ENCODE measurements at places on chromosomes 1 and 21.

DNA sequence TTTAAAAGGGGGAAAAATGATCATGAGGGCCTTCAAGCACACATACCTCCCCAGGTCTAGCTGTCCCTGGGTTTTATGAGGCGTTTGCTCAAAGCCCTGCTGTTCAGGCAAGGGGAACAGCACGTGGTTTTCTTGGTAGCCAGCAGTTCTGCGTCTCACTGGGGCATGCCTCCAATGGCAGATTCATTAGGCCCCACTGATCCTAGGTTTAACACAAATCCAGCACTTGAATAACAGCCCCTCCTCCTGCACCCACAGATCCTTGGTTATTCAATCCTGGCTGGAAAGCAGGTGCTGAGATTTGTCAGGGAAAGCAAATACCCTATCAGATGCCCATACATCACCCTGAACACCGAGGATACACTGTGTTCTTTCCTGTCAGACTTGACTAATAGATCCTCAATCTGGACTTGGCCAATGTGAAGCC is 106.4 kb downstream of the ZC3H11B start:
- DNase-seq = no peak

DNA sequence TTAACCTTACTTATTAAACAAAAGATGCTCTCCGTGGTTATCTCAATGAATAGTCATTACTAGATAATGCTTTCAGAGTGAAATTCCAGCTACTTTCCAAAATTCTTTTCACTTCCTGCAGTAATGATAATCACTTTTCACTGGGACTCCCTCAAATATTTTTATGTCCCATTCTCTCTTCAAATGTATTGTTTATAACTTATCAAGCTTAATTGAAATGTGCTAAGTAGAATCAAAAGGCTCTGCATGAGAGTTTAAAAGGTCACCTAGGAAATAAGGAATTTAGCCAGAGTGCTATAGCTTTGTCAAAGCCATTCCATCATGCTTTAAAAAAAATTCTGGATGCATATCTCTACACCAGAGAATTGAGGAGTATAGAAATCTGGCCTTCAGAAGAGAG is 106.4 kb downstream of the ODF2L start:
- DNase-seq = no peak

DNA sequence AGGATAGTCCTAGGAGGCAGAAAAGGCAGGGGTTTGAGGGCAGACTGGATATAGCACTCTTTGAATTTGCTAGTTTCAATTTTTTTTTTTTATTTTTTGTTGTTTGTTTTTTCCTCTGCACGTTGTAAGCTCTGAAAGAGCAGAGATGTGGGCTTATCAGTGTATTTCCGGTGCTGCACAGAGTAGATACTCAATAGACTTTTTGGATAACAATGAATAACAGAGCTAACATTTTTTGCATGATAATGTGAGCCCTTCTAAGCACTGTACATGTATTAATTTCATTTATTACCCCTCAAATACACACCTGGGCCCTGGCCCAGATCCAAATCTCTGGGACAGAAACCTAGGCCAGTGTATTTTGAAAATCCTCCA is 17.1 kb upstream of the PARP1 start:
- DNase-seq = no peak

GRCh38 chr1:22457345-22457744 is 5.7 kb downstream of the ZBTB40 start:
- no peak for DNase-seq

DNA sequence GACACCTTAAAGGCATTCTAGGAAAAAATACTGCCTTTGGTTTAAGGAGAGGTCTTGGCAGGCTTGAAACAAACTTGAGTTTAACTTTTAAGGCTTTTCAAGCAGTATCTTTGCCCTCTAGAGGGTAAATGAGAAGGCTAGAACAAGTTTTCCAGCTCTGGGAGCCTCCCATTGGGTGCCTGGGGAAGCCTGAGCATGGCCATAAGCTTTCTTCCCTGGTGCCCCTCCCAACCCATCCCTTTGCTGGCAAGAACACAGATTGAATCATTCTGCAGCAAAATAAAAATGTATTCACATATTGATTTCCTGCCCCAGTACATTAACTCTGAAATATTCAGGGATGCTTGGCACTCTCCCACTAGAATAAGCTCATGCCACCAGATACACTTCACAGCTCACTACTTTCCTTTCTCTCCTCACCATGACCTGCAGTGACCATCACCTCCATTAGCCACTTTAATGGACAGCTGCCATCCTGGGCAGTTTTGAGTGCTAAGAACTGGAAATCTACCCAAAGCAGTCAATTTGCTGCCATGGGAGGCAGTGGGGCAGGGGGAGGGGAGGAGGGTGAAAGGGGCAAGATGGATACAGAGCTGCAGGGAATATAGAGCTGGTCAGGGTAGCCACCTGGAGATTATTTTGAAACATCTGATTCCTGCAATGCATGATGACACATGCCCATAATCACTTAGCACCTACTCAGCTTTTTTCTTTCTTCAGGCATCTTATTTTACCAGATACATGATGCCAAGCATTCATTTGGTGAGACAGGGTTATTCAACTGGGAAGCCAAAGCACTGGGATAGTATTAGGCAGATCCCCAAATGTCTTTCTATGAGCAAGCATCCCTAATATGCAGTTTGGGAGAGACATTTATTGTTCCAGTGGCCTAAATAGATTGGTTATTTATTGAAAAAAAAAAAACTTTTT is 140.6 kb downstream of the SYT2 start:
- no peak for DNase-seq

DNA sequence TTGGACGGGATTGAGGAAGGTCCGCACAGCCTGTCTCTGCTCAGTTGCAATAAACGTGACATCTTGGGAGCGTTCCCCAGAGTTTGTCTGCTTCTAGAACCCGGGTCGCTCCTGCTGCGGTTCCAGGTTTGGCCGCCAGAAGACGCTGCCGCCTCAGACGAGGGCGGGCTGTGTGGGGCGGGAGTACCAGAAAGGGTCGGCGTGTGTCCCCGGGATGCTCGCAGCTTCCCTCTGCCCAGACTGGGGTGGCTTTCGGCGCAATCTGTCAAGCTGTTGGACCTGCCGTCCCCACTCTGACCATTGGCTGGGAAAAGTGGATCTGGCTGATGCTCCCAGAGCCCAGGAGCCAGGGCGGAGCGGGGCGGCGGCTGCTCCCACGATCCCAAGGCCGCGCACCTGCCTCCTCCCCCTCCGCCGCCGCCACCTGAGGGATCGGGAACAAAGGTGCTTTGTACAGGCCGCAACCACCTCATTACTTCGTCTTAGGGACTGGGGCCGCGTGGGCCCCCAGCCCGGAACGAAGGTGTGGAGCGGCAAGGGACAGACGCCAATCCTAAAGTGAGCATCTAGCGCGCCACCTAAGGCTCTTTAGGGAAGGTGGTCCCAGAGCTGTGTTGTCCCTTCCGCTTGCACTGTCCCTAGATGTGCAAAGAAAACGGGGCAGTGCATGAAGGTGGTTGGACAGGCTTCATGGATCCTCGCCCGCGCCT is 683 bp upstream of the EFNA4 start:
- DNase-seq = peak; percentile 47

DNA sequence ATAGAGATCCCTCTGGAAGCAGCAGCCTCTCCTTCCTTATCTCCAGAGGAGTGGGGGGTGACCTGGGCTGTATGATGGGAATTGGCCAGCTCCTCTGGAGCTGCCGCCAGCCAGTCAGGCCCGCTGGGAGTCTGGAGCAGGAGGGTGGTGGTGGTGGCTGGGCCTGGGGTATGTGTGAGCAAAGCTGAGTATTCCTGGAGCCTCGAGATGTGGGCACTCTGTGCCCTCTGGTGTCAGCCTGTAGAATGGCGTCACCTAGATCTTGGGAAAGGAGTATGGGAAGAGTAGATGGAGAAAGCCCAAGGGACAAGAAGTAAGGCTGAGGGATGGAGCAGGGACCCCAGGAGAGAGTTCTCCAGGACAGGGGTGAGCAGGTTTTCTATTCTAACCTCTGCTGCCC is 16.0 kb downstream of the VANGL2 start:
- peak; percentile 28 for DNase-seq

DNA sequence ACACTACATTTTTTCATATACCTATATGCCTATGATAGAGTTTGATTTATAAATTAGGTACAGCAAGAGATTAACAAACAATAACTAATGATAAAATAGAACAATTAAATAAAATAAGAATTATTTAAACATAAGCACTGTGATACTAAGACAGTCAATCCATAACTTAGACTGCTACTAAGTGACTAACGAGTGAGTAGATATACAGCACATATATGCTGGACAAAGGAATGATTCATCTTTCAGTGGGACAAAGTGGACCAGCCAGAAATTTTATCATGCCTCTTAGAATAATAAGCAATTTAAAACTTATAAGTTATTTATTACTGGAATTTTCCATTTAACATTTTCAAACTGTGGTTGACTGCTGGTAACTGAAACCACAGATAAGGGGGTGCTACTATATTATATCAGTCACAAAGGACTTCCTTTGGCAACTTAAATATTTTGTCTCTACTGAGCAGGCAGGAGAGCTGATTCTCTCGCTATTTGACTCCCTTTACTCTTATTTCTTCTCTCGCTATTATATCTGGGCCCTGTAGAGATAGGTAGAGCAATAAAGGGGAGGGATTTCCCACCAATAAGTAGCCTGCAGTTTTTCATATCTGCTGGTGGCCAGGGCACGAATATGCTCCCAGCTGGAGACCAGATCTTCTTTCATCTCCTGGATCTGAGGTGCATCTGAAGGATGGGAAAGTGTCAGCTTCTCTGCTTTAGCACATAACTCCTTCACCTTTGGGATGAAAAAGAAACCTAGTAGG is 10.8 kb downstream of the SPTA1 start:
- DNase-seq = no peak

DNA sequence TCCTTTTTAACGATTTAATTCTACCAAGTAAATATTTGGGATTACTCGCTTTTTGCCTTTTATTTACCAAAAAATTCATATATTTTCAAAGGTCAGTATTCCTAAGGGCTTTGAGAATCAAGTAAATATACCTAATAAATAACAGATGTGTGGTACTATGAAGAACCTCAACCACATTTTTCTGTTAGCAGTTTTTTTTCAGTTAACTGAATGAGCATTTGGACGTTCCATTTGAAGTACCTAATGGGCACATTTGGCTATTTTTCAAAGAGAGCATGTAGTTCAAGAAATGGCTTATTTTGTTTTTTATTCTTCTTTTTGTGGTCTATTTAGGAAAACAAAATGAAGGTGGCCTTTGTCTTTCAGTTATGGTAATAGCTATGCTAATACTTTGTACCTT is 253.0 kb downstream of the GPR52 start:
- no peak for DNase-seq

DNA sequence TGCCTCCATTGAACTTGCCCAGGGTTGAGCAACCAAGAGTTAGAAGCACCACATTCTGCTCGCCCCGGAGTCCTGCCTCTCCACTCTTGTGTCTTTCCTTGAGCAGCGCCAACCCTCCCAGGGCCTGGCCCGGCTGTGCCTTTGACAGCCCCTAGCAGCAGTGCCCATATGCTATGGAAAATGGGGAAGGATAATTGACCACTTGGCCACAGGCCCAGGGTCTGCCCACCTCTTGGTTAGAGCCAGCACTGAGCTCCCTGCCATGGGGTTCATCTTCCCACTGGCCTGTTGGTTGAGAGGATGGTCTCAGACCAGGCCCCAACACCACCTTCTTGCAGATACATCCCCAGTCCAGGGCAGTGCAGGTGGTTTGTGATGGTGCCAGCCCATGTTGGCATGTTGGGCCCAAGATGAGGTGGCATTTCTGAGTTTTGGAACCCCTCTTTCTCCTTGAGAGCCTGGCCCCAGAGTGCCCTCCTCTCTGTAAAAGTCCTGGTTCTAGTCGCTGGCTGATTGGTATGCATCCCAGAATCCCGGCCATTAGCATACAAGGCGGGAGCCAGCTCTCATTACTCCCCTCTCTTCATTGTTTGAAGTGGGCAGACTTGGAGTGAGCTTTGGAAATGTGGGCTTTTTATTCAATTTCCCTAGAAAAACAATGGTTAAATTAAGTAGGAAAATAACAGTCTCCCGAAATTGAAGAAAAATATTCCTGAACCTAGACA is 7.6 kb downstream of the ARHGEF10L start:
- no peak for DNase-seq

DNA sequence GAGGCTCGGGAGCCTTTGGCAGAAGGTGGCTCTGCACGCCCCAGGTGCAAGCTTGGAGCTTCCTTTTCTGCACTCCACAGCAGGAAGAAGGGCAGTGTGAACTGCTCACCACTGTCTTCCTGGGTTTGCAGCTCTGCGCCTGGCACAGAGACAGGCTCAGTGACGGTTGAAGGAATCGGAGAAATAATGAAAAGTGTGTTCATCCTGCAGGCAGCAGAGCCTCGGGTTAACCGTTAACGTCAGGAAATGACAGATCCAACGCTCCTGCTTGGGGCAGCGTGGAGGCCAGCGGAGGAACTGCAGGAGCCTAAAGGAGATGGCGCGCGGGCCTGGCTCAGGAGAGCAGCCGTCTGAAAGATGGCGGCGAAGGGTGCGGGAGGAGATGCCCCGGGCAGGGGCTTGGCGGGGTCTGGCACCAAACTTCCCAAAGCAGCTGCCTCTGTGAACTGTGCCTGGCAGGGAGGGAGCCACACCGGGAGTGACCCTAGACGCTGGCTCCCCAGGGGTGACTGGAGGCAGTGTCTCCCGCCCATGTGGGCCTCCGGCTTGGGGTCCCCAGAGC is 10.9 kb upstream of the SAMD11 start:
- DNase-seq = no peak

DNA sequence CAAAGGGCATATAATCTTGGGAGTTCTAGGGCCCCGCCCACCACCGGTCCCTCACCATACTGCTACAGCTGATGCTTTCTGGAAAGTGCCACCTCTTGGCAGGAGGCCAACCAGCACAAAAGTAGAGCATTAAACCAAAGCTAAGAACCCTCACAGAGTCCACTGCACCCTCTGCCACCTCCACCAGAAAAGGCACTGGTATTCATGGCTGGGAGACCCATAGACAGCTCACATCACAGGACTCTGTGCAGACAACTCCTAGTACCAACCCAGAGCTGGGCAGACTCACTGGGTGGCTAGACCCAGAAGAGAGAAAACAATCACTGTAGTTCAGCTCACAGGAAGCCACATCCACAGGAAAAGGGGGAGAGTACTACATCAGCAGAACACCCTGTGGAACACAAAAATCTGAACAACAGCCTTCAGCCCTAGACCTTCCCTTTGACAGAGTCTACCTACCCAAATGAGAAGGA is 10.8 kb downstream of the THEM4 start:
- DNase-seq = no peak

GRCh38 chr1:156754219-156754618 is 2.7 kb upstream of the HDGF start:
- no peak for DNase-seq

GRCh38 chr1:201295861-201296260 is 12.6 kb downstream of the PKP1 start:
- no peak for DNase-seq

- DNase-seq = no peak
Measured at GRCh38 chr1:78619032-78619431, 1.2 kb upstream of the IFI44L start.

GRCh38 chr1:45863218-45863617 is 59.8 kb downstream of the MAST2 start:
- no peak for DNase-seq

- DNase-seq = no peak
Measured at GRCh38 chr1:218760601-218761570, 412.8 kb upstream of the LYPLAL1 start.
